GM12878 (cell line): ENCODE measurements at places on chromosomes 16 and 17.

- DNase-seq = peak; percentile 30
These were observed at the start of gene PIPOX for GRCh38 chr17:29042679-29043538. TSS of gene PIPOX (plus strand) at chr17:29043141. CDS start at chr17:29043226, 85 bp downstream.

DNA sequence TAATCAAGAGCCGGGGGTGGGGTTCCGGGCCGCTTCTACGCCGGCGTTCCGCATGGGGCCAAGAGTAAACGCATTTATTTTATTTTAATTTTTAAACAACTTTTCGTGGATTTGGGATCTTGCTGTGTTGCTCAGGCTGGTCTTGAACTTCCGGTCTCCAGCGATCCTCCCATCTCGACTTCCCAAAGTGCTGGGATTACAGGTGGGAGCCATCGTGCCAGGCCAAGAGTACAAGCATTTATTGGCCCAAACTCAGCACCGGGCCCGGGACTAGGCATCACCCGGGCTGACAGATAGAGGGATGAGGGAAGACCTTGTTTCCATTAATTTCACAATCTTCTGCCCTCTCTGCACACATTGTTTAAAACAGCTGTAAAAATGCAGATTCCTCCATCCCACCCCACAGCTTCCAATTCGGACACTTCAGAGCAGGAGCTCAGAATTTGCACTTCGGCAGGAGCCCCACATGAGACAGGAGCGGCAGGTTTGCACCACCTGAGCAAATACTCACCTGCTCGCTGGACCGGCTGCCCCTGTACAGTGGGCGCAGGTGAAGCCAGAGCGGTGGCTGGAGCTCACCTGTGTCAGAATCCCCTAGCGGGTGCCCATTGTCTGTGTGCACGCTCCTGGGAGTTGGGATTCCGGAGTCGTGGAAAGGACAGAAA, 663 bp upstream of the GINS2 start:
- DNase-seq = no peak

- no peak for DNase-seq
These were observed 424.7 kb downstream of the CDH13 start for GRCh38 chr16:83051451-83051850.

DNA sequence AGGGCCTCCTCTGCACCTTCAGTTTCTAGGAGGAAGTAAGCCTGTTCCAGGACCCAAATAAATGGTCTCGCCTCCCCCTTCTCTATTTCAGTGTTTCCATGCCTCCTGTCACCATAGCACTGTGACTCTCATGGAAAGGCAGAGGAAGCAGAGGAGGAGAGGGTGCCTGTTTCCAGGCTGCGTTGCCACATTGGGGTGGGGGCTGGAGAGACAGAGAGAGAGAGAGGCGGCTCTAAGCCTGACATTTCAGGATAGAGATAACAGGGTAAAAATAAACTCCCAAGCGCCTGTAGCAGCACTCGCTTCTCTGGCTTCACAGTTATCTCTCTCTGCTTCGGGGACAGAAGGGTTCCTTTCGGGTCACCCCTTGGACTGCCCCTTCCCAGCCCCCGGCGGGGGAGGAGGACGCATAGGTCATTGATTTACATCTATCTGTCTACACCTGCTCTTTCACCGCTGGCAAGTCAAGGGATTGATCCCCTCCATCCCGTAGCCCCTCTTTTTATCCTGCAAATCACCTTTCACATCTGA, 71.2 kb upstream of the MRTFB start:
- no peak for DNase-seq

DNA sequence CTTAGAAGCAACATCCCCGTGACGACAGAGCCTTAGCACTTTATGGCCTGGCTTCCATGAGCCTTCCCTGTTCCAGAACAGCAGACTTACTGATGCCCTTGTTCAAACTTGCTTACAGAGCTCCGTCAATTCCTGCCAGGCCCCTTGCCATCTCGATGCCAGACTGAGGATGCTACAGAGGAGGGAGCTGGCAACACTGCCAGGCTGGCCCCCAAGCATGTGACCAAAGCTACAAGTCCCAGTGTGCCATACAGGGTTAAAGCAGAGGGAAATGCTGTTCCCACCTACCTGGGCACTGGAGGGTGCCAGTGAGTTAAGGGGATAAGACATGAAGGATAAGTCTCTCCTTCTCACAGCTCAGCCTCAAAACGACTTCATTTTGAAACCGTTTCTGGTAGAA, 33.5 kb upstream of the SREBF1 start:
- no peak for DNase-seq

GRCh38 chr17:66717641-66718058, 117.3 kb upstream of the CACNG5 start:
- DNase-seq = no peak

DNA sequence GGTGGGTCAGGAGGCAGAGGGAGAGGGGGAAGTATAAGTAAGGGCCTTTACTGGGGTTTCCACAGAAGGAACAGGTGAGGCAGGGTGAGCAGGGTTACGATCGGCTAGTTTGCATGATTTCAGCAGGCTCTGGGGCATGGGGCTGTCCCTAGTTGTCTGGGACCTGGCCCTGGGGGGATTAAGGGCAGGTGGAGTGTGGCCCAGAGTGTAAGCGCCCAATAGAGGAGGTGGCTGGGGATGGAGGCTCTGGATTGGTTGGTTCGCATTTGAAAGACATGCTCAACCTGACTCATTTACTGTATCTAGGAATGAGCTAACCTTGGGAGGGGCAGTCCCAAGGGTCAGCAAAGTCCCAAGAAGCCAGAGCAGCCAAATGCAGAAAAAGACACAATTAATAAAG, 230.3 kb downstream of the MAP2K4 start:
- no peak for DNase-seq

- DNase-seq = no peak
These were observed 18.8 kb upstream of the ERN1 start for GRCh38 chr17:64148699-64149098.

DNA sequence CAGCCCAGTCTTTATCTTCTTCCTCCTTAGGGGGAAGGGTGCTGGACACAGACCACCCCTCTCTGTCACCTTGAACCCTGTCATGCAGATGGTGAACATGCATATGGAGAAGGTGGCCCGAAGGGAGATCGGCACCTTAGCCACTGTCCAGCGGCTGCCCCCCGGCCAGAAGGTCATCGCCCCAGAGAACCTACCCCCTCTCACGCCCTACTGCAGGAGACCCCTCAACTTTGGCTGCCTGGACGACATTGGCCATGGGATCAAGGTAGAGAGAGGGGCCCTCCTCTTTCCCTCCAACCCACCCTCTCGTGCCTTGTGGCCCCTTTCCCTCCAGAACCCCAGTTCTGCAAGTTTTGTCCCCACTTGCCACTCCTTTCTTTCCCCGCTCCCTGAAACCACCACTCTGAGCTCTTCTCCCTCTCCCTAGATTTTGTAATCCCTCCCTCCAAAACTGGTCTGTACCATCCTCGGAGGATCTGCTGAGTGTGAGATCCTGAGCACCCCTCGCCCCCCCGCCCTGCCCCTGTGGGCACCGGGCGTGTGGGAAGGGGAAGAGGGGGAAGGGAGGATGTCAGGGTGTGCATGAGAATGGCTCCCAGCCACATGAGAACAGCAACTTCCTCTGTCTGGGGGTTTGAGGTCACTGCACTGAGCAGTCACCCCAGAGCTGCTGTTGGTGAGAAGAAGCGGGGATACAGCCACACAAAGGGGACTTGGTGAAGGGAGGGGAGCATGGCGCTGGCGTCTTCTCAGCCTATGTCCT, 7.3 kb downstream of the ABI3 start:
- peak; percentile 93 for DNase-seq

GRCh38 chr17:72725433-72726068, 366.9 kb downstream of the SLC39A11 start:
- no peak for DNase-seq

- DNase-seq = no peak
These were observed 7.8 kb upstream of the SLC46A1 start for GRCh38 chr17:28413804-28414203.
